Muscle of leg (tissue), 16 donors: ENCODE measurements at places on chromosomes 3 and 15. TPM values are rescaled to one million over a fixed set of nuclear protein-coding genes. Genes with fewer than 3 reads are reported as not detected.

PLA2G4F gene
- polyA plus RNA-seq = not detected

DNAH1 gene
- 3.8 TPM for polyA plus RNA-seq

DNA sequence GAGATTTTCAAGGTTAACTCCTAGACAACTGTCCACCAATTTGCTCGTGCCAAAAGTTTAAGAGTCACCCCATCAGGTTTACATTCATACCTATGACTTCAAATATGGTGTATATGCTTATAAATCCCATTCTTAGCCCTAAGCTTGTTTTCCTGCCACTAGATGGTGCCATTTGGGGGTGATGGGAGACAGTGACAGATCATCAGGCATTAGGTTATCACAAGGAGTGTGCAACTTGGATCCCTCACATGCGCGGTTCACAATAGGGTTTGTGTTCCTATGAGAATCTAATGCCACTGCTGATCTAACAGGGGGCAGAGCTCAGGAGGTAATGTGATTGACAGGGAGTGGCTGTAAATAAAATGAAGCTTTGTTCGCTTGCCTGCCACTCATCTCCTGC, 182.7 kb downstream of the CNTN6 start:
- no peak for DNase-seq

SMAD6 gene
- 2.3 TPM for polyA plus RNA-seq

TMEM87A gene
- polyA plus RNA-seq = 34.7 TPM
